Vagina (tissue), 2 donors: ENCODE measurements at places on chromosomes 12 and 14. TPM values are rescaled to one million over a fixed set of nuclear protein-coding genes. Genes with fewer than 3 reads are reported as not detected.

GRCh38 chr14:49212721-49213120, 373.5 kb downstream of the RPS29 start:
- DNase-seq: no peak

DNA sequence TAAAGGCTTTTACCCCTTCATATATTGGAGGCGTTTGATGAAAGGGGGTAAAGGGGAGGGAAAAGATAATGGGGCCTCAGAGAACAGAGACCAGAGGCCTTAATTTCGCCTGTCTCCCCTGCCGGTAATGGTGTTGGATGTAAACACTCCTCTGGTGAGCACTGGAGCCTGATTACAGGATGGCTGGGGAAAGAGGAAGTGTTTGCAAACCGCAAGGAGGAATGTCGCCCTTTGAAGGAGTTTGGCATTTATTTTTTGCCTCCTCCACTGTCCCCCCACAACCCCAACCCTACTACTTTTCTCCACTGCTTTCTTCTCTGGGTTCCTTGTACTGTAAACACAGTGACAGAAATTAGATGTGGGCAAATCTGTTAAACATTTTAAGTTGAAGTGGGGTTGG, 211.9 kb upstream of the TBX3 start:
- no peak for DNase-seq

GRCh38 chr14:101155575-101155974, 252.1 kb upstream of the RTL1 start:
- DNase-seq: no peak

DNA sequence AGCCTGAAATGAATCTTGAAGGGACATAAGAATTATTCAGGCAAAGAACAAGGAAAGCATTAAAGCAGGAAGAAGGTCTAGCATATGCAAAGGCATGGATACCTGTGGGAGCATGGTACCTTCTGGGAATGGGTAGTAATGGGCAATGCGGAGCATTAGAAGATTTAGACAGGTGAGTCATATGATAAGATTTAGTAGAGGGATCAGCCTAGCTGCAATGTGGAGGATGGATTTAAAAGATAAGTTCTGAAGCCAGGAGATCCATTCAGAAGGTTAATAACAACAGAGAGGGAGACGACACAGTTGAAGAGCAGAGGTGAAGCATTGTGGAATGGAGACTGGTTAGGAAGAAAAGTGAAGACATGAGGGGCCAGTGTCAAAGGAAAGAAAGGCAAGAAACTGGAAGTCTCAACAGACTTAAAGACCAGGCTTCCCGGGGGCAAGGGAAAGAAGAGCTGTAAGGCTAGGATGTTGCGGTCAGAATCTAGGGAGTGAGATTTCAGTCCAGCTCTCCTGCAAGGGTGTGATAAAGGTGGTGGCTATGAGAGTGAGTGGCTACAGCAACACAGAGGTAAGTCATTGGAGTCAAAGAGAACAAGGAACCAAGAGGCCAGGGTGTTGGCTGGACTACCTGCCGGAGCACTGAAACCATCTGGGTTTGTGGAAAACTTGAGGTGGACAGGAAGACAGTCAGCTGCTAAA, 5.6 kb upstream of the STAT6 start:
- no peak for DNase-seq

DNA sequence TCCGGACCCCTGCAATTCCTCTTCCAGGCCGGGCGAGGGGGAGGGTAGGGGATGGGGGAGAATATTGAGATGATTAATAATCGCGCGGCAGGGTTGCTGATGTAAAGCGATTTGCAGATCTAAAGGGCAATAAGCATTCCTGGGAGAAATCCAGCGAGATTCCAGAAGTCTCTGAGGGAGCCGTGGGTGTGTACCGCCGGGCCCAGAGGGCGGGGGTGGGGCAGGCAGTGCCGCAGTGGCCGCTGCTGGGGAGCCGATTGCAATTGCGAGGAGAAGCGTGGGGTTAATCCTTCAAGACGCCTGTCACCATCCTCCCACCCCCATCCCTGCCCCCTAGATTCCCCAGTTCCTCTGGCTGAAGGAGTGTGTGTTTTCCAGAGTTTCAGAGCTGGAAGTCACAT, 16.4 kb downstream of the FOS start:
- no peak for DNase-seq

Gene SLC48A1
- total RNA-seq: 20.9 TPM

Gene GALC
- total RNA-seq: 18.7 TPM

Gene MFAP5
- total RNA-seq: 159 TPM

Gene SLC15A4
- total RNA-seq: 36.1 TPM
